ENCODE measurements at places on chromosomes 16 and 17.
A peak's percentile ranks its signal among the peaks of the same experiment; 100 is the strongest.

- DNase-seq = no peak
Observed at GRCh38 chr16:69453936-69454335, 29.5 kb downstream of the CYB5B start.

DNA sequence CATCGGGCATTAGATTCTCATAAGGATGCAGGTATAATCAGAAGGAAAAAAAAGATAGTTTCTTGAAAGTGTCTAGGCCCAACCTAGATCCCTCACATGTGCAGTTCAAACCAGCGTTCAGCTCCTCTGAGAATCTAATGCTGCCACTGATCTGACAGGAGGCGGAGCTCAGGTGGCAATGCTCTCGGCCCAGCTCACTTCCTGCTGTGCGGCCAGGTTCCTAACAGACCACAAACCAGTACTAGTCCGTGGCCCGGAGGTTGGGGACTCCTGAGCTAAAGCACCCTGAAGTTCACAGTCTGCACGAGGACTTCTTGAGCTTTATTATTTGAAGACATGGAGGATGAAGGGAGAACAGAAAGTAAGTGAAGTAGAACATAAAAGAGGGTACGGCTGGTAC is 16.8 kb downstream of the SMCR8 start:
- no peak for DNase-seq

GRCh38 chr17:43354371-43354770 is 44.4 kb upstream of the ARL4D start:
- DNase-seq = no peak

- no peak for DNase-seq
Observed at GRCh38 chr16:88426018-88426417, 27.1 kb upstream of the ZFPM1 start.

DNA sequence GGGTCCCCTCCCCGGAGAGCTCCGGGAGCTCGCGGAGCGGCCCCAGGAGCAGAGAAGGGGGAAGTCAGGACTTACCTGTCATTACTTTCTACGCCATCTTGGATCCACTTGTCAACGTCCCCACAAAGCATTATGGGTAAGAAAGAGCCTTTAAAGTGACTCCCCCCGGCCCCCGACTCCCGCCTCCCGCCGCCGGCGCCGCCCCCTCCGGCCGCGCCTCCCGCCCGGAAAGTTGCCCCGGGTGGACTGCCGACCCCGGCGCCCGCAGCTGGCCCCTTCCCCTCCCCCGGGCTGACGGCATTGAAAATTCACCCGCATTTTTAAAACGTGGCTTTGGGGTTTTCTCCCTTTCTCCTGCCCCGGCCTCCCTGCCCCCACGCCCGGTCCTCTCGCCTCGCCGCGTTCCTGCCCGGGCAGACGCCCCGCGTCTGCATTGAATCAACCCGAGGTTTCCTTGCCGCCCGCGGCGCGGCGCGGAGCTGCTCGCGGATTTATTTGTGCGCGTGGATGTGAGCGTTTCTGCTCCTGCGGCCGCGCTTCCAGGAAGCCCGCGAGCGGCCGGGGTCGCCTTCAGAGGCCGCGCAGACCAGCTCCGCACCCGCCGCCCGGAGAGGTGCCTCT is at the start of gene HELZ:
TSS of gene HELZ (minus strand) at position 124 of the 621 bp plus-strand sequence. CDS start 26,392 bp downstream, outside the sequence.
- DNase-seq = peak; percentile 92

- peak; percentile 85 for DNase-seq
Observed at GRCh38 chr17:77963441-77963840, 4.9 kb downstream of the TNRC6C start.
